ENCODE measurements at places on chromosomes 3 and 15.

- peaks cover 2% of the 10 kb centered on the region for H3K4me1 ChIP-seq
- H3K4me3 ChIP-seq = no peak overlapping the region
- peaks cover 3% of the 10 kb centered on the region for H3K27me3 ChIP-seq
- H3K27ac ChIP-seq = no peak overlapping the region
Measured at GRCh38 chr3:10494180-10494579, 11.2 kb downstream of the ATP2B2 start.

GRCh38 chr3:50167069-50167840 lies 12.1 kb downstream of the SEMA3F start:
- no peaks in the 10 kb centered on the region for H3K27me3 ChIP-seq
- no peaks in the 10 kb centered on the region for H3K36me3 ChIP-seq
- peaks cover 98% of the 10 kb centered on the region for H3K4me1 ChIP-seq
- DNase-seq = no peak
- no peak overlapping the region for H3K4me3 ChIP-seq

DNA sequence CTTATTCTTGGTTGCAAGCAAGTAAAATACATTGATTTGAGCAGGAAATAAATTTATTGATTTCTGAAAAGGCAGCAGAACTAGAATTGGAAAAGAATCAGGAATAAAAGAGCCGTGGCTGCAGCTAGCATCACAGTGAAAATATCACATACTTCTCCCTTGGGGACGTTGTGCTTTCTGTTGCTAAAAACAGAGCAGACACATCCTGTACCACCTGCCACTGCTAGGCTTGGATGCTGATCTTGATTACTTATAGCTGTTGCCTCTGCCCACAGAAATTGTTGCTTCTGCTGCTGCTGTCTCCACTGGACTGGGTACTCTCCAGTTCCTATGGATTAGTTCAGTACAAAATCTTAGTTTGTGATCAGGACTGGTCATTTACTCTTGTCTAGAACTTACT lies 283.8 kb downstream of the C3orf38 start:
- no peaks in the 10 kb centered on the region for H3K36me3 ChIP-seq
- no peaks in the 10 kb centered on the region for H3K4me1 ChIP-seq
- no peaks in the 10 kb centered on the region for H3K27me3 ChIP-seq
- no peak for DNase-seq
- H3K27ac ChIP-seq = no peak overlapping the region

- DNase-seq = no peak
- H3K27me3 ChIP-seq = no peaks in the 10 kb centered on the region
- H3K36me3 ChIP-seq = no peaks in the 10 kb centered on the region
- no peaks in the 10 kb centered on the region for H3K4me1 ChIP-seq
- no peak overlapping the region for H3K27ac ChIP-seq
- no peak overlapping the region for H3K4me3 ChIP-seq
Measured at GRCh38 chr3:2130726-2131125, 32.1 kb downstream of the CNTN4 start.

DNA sequence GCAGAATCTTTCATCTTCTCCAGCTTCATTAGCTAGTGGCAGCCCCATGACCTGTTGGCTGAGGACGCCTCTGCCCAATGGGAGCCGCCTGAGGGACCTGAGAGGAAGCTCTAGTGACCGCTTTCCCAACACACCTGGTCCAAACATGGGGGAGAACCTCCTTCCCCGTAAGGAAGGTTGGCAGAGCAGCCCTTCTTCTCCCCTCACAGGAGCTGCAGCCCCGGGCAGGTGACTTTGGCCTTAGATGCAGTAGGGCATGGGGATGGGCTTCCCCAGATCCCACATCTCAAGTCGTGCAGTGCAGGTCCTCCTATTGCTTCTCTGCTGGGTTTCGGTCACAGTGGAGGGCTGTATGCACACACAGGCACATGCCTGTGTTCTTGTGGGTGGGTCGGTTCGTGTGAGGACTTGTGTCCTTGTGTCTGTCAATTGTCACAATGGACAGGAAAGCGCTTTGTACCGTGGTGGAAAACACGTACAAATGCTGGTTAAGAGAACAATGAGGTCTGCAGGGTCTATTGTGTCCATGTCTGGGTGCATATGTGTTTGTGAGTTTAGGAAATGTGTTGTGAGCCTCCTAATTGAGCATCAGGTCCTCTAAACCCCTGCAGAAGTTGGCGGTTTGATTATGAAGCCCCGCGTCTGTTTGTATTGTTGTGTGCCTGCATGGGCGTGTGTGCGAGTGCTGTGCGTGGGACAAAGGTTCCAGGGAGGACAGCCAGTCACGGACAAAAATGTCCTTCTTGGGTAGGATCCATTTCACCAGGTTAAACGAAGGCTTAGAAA lies 1.4 kb downstream of the ISLR2 start:
- no peaks in the 10 kb centered on the region for H3K36me3 ChIP-seq
- no peak for DNase-seq
- H3K4me1 ChIP-seq = peaks cover 55% of the 10 kb centered on the region
- no peak overlapping the region for H3K4me3 ChIP-seq

DNA sequence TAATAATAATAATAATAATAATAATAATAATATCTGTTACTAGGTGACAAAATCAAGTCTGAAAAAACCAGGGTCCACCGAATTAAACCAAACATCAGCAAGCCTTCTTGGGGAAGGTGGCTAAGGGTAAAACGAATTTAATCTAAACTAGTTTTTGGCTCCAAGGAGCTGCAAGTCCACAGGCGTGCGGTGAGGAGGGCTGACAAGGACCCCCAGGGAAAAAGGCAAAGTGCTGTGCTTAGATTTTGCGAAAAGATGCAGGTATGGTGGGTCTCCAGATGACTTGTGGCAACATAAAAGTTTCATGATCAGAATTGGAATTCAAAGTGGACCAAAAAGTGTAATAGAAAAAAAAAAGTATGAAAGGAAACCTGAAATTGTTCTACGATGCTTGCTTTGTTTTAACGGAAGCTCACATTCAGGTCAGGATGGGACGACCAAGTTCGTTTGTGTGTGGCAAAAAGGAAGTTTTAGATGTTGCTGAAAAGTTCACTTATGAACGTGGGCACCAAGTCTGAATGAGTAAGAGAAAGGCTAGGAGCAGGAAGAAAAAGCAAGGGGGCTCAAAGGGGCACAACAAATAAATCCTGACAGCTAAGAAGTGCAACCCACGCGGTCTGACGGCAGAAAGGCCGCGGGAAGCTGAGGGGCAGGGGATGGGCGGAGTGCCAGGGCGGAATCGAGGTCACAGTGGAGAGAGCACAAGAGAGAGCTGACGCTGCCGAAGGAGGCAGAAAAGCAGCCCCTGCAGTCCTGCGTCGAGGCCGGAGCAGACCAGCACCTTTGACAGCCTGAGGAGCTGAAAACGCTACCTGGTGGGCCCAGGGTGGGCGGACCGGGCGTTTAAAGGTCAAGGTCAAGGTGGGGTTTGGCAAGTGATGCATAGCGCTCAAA lies 1.1 kb downstream of the WDR82 start:
- H3K36me3 ChIP-seq = peaks cover 2% of the 10 kb centered on the region
- peaks cover 66% of the 10 kb centered on the region for H3K4me1 ChIP-seq
- DNase-seq = no peak
- peak overlapping the region; percentile 98 for H3K27ac ChIP-seq
- H3K27me3 ChIP-seq = no peaks in the 10 kb centered on the region

DNA sequence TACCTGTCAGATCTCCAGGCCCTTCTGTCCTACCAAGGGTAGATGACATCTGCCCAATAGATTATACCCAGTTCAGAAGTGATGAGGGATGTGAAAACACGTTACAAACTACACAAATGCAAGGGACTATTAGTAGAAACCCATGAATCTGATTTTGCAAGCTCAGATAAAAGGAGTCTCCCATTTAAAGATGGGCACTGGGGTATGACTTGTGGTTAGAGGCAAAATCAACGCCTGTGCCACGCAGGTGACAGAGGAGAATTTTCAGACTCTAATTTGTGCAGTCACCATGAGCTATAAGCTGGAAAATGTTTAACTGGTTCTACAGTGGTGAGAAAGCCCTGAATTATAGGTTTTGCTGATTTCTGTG lies 184.4 kb upstream of the LPP start:
- H3K4me3 ChIP-seq = no peak overlapping the region
- no peaks in the 10 kb centered on the region for H3K27me3 ChIP-seq
- H3K4me1 ChIP-seq = peaks cover 16% of the 10 kb centered on the region
- no peak for DNase-seq

- H3K4me3 ChIP-seq = no peak overlapping the region
- peaks cover 25% of the 10 kb centered on the region for H3K4me1 ChIP-seq
- peak; percentile 92 for DNase-seq
- H3K36me3 ChIP-seq = no peaks in the 10 kb centered on the region
- no peaks in the 10 kb centered on the region for H3K27me3 ChIP-seq
- H3K27ac ChIP-seq = no peak overlapping the region
Measured at GRCh38 chr15:63487076-63487757, 17.2 kb upstream of the USP3 start.

GRCh38 chr3:192685801-192686200 lies 41.5 kb downstream of the FGF12 start:
- no peaks in the 10 kb centered on the region for H3K27me3 ChIP-seq
- H3K4me3 ChIP-seq = no peak overlapping the region
- H3K36me3 ChIP-seq = no peaks in the 10 kb centered on the region
- no peaks in the 10 kb centered on the region for H3K4me1 ChIP-seq
- no peak for DNase-seq

- no peak for DNase-seq
- no peaks in the 10 kb centered on the region for H3K36me3 ChIP-seq
- no peaks in the 10 kb centered on the region for H3K27me3 ChIP-seq
- H3K4me1 ChIP-seq = no peaks in the 10 kb centered on the region
- H3K4me3 ChIP-seq = no peak overlapping the region
Measured at GRCh38 chr3:196546537-196546936, 21.8 kb downstream of the WDR53 start.

DNA sequence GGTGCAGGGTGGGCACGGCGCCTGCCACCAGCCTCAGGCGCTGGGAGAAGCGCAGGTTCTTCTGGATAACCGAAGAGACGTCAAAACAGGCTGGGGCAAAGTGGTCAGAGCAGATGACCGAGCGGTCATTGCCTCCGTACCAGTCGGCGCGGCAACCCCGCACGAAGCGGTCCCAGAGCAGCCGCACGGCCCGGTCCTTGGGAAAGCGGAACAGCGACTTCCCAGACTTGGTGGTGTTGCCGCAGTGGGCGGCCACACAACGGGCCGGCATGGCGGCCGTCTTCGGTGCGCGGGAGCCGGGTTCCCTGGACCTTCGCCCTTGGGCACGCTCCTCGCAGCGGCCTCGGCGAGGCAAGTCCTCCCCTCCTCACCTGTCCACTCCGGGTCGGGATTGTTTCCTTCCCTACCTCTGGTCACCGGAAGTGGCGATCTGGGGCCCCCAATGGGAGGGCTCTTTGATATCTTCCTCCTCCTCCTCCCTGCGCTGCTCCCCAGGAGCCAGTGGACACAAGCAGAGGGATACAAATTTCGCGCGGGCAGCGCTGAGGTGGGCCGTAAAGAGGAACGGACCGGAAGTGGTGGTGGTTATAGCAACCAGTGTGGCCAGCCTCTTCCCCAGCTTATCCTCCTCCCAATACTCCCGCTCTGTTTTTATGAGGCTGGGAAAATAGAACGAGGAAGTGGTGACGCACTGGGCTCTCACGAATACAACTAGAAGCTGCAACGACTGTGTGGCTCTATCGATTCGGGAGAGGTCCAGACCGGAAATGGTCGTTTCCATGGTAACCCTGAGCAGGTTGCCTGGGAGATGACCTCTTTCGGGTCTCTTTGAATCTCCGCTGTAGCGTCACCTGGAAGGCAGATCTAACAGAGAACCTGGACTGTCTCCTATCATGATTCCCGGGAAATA lies at the start of the genes LRRC49 and THAP10:
TSS of gene LRRC49 (plus strand) at position 825 of the 910 bp plus-strand sequence. CDS start at position 894, 69 bp downstream.
TSS of gene THAP10 (minus strand) at position 432 of the 910 bp plus-strand sequence. CDS start at position 271, 161 bp downstream.
- H3K27ac ChIP-seq = peak within 1 kb of the TSS; percentile 78
- H3K27me3 ChIP-seq = no peaks in the 10 kb centered on the region
- H3K4me3 ChIP-seq = peak within 1 kb of the TSS; percentile 91
- H3K36me3 ChIP-seq = no peaks in the 10 kb centered on the region
- peak; percentile 91 for DNase-seq

GRCh38 chr3:64559588-64559987 lies 128.2 kb downstream of the ADAMTS9 start:
- no peak for DNase-seq
- no peak overlapping the region for H3K4me3 ChIP-seq
- H3K36me3 ChIP-seq = no peaks in the 10 kb centered on the region
- H3K27ac ChIP-seq = no peak overlapping the region
- no peaks in the 10 kb centered on the region for H3K27me3 ChIP-seq

- H3K27me3 ChIP-seq = no peaks in the 10 kb centered on the region
- peak overlapping the region; percentile 58 for H3K4me3 ChIP-seq
- H3K27ac ChIP-seq = no peak overlapping the region
- no peak for DNase-seq
- no peaks in the 10 kb centered on the region for H3K36me3 ChIP-seq
Measured at GRCh38 chr15:69074843-69075224, 60.3 kb downstream of the NOX5 start.

GRCh38 chr15:52731732-52732470 lies 52.7 kb upstream of the ATOSA start:
- peaks cover 30% of the 10 kb centered on the region for H3K4me1 ChIP-seq
- DNase-seq = no peak
- no peaks in the 10 kb centered on the region for H3K36me3 ChIP-seq
- H3K4me3 ChIP-seq = no peak overlapping the region

GRCh38 chr3:50412231-50412754 lies 53.0 kb upstream of the TMEM115 start:
- no peaks in the 10 kb centered on the region for H3K27me3 ChIP-seq
- no peak overlapping the region for H3K4me3 ChIP-seq
- H3K27ac ChIP-seq = no peak overlapping the region
- no peak for DNase-seq

GRCh38 chr3:7285505-7285904 lies 424.6 kb downstream of the GRM7 start:
- H3K4me3 ChIP-seq = no peak overlapping the region
- no peaks in the 10 kb centered on the region for H3K4me1 ChIP-seq
- no peak overlapping the region for H3K27ac ChIP-seq
- no peak for DNase-seq

DNA sequence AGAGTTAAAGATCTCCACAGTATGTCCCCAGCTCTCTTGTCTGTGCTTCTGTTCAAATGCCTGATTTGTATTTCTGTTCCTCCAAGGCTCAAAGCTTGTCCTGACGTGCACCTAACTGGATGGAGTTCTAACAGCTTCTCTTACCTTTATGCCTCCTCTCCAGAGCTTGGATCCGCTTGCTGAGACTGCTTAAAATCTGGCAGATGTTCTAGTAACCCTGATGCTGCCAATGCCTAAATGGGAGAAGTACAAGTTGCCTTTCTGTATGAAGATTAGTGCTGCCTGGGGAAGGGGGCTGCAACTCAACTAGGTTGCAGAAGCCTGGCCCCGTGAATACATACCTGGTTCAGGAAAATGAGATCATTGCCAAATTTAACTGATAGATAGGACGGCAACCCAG lies 354.5 kb upstream of the KCNMB2 start:
- H3K4me3 ChIP-seq = no peak overlapping the region
- H3K27me3 ChIP-seq = no peaks in the 10 kb centered on the region
- H3K4me1 ChIP-seq = no peaks in the 10 kb centered on the region
- H3K27ac ChIP-seq = no peak overlapping the region
- H3K36me3 ChIP-seq = no peaks in the 10 kb centered on the region

GRCh38 chr3:52689151-52689550 lies 3.3 kb downstream of the GNL3 start:
- H3K4me1 ChIP-seq = peaks cover 35% of the 10 kb centered on the region
- H3K27ac ChIP-seq = no peak overlapping the region
- no peak for DNase-seq
- no peak overlapping the region for H3K4me3 ChIP-seq
- peaks cover 69% of the 10 kb centered on the region for H3K36me3 ChIP-seq

DNA sequence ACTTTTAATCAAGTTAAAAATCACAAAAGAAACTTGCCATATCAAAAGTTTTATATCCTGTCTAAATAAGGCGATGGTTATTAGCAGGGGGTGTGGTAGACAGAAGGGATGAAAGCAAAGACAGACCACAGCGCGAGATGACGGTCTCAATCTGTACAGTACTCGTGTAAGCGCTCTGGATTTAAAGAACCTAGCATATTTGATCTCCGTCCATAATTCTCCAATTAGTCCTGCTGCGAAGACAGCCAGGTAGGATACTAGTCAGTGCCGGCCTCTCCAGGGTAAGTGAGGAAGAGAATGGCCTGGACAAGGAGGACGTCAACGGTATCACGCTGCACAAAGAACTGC lies 701 bp downstream of the SGO1 start:
- H3K27ac ChIP-seq = no peak overlapping the region
- no peaks in the 10 kb centered on the region for H3K27me3 ChIP-seq
- peak overlapping the region; percentile 75 for H3K4me3 ChIP-seq
- no peaks in the 10 kb centered on the region for H3K36me3 ChIP-seq
